H1 (cell line): ENCODE measurements at places on chromosomes 5 and 9. TPM values are rescaled to one million over a fixed set of nuclear protein-coding genes. Genes with fewer than 3 reads are reported as not detected.

- no peak overlapping the region for H3K4me3 ChIP-seq
- H3K36me3 ChIP-seq, result no peaks in the 10 kb centered on the region
- DNase-seq, result no peak
- no peaks in the 10 kb centered on the region for H3K27me3 ChIP-seq
These were observed 12.2 kb downstream of the KLHL9 start for GRCh38 chr9:21322911-21323461.

DNA sequence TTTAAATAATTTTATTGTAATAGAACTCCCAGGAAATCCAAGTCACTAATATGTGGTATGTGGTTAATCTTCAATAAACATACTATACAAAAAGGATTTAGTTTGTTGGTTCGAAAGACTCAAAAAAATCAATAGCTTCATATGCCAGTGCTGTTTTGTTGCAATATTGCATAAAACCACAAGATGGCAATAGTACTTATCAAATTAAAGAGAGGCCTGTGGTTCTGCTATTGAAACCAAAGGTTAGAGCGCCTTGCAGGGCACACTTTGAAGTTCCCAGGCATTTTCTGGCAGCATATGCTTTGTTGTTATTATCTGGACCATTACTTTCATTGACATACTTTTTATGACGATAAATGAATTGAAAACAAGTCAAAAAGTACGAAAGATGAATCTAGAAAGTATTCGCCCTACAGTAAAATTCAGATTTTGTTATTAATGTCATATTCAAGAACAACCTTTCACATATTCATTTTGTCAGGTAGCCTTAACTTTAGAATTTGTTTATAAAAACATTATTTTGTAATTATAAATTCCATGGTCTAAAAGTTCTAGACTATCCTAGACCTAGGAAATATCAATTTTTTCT is 316.3 kb downstream of the MCTP1 start:
- no peak for DNase-seq
- H3K4me3 ChIP-seq, result no peak overlapping the region
- no peaks in the 10 kb centered on the region for H3K4me1 ChIP-seq
- H3K36me3 ChIP-seq, result no peaks in the 10 kb centered on the region

GRCh38 chr5:61401726-61402125 is 69.7 kb downstream of the ZSWIM6 start:
- H3K36me3 ChIP-seq, result no peaks in the 10 kb centered on the region
- no peak overlapping the region for H3K4me3 ChIP-seq

DNA sequence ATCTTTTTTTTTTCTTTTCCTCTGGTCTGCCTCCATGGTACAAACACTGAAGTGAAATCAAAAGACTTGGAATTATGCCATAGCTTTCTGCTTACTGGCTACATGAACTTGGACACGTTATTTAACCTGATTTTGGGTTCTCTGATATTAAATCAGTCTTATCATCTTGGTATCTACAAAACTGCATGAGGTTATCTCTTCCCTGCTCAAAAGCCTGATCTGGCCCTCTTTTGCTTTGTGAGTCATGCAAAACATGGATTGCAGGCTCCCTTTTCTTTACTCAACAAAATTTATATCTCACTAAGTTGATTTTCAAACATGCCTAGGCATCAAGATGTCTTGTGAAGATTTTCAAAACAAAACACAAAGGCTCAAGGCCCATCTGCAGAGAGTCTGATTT is 45.9 kb upstream of the FST start:
- no peak overlapping the region for H3K4me3 ChIP-seq
- no peak overlapping the region for H3K27ac ChIP-seq
- no peaks in the 10 kb centered on the region for H3K36me3 ChIP-seq
- no peaks in the 10 kb centered on the region for H3K27me3 ChIP-seq
- no peaks in the 10 kb centered on the region for H3K4me1 ChIP-seq

DNA sequence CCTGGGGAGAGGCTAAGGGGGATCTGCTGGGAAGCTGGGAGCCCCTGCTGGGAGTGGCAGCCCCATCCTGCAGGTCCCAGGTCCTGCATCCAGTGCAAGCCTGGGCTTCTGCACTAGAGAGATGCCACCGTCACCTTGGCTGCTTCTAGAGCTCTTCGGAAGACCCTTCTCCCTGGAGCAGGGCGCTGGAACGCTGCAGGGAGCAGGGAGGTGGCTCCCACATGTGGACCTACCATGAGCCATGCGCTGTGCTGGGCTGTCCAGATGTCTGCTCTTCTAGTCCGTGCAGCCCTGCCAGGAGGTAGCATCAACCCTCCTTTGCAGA is 90.9 kb upstream of the PHYKPL start:
- no peak overlapping the region for H3K4me3 ChIP-seq
- peak; percentile 45 for DNase-seq
- H3K36me3 ChIP-seq, result no peaks in the 10 kb centered on the region
- no peaks in the 10 kb centered on the region for H3K27me3 ChIP-seq

DNA sequence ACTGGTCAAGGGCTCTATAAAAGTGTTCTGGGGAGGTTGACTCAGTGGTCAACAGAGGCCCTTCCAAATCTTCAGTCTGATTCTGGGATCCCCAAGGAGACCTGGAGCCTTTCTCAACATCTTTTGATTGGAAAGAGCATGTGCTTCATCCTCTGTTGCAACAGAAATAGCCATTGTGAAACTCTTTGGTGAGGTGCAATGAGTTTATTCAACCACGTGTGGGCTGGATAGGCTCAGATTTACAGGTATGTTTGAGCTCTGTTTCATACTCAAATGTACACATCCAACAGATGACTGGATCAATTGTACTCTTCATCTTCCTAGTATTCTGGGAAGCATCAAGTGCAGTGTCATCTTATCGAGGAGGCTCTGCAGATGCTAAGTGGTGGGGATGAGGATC is 60.5 kb downstream of the CTSL start:
- no peaks in the 10 kb centered on the region for H3K27me3 ChIP-seq
- no peaks in the 10 kb centered on the region for H3K36me3 ChIP-seq
- no peak overlapping the region for H3K4me3 ChIP-seq
- H3K27ac ChIP-seq, result no peak overlapping the region

DNA sequence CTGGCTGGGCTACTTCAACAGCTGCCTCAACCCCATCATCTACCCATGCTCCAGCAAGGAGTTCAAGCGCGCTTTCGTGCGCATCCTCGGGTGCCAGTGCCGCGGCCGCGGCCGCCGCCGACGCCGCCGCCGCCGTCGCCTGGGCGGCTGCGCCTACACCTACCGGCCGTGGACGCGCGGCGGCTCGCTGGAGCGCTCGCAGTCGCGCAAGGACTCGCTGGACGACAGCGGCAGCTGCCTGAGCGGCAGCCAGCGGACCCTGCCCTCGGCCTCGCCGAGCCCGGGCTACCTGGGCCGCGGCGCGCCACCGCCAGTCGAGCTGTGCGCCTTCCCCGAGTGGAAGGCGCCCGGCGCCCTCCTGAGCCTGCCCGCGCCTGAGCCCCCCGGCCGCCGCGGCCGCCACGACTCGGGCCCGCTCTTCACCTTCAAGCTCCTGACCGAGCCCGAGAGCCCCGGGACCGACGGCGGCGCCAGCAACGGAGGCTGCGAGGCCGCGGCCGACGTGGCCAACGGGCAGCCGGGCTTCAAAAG is 36.9 kb upstream of the TTC1 start:
- DNase-seq, result peak; percentile 58

DNA sequence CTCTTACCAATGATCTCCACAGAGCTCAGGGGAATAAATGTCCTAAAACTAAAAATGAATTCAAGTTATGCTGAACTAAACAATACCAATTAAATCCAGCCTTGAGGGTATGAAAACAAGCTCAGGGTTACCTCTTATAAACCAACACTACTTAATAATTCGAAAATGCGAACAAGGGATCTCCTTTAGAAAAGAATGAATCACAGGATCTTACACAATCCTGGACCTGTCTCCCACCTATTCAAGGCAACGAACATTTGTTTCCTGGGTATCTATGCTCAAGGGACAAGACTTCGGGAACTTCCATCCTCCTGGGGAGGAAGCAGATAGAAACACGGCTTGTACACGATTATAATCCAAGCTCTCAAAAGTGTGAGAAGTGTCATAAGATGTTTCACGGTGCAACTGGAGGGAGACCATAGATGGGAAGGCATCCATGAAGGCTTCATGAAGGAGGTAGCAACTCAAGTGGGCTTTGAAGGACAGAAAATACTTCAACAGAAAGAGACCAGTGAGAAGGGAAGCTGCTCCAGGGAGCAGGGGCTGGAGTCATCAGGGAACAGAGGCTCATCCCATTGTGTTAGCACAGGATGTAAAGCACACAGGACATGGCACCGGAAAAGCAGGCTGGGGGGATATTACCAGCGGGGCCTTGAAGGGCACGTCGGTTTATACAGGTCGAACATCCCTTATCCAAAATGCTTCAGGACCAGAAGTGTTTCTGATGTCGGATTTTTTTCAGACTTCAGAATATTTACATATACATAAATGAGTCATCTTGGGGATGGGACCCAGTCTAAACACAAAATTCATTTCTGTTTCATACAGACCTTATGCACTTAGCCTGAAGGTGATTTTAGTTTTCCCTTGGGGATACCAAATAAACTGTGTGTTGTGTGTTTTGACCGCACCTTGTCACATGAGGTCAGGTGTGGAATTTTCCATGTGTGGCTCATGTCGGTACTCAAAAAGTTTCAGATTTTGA is 87.4 kb downstream of the TLE1 start:
- peaks cover 22% of the 10 kb centered on the region for H3K36me3 ChIP-seq
- no peak overlapping the region for H3K27ac ChIP-seq
- no peak for DNase-seq
- H3K4me1 ChIP-seq, result peaks cover 24% of the 10 kb centered on the region

DNA sequence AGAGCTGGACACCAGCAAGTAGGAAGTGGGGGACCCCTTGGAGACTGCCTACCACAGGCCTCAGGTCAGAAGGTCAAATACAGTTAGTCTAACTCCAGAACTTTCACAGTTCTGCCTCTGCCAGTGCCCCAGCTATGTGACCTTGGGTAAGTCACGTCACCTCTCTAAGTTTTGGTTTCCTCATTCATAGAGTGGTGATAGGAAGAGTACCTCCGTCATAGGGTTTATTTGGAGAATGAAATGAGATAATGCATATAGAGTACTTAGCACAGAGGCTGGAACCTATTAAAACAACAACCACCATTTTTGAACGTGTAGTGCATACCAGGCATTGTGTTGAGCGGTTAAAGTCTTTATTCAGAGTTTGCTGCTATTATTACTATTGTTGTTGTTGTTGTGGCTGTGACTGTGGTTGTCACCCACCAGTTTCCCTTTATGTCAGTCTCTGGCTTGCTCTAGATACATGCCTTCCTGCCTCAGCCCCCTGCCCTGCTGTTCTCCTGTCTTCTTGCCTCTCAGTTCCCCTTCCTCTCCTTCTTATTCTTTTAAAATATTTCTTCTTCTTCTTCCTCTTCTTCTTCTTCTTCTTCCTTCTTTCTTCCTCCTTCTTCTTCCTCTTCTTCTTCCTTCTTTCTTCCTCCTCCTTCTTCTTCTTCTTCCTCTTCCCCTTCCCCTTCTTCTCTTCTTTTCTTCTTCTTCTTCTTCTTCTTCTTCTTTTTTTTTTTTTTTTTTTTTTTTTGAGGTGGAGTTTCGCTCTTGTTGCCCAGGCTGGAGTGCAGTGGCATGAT is 67.8 kb downstream of the RALGPS1 start:
- DNase-seq, result no peak
- H3K36me3 ChIP-seq, result no peaks in the 10 kb centered on the region
- H3K4me3 ChIP-seq, result no peak overlapping the region
- H3K27me3 ChIP-seq, result no peaks in the 10 kb centered on the region

GRCh38 chr5:157857816-157858526 is 974 bp downstream of the CLINT1 start:
- peak overlapping the region; percentile 81; the same call in 1 of the 2 replicates for H3K27ac ChIP-seq
- peak overlapping the region; percentile 83 for H3K4me3 ChIP-seq
- H3K27me3 ChIP-seq, result no peaks in the 10 kb centered on the region
- no peak for DNase-seq

GRCh38 chr5:149028161-149028560 is 34.7 kb downstream of the SH3TC2 start:
- H3K4me3 ChIP-seq, result no peak overlapping the region
- H3K27me3 ChIP-seq, result no peaks in the 10 kb centered on the region
- H3K36me3 ChIP-seq, result no peaks in the 10 kb centered on the region
- no peaks in the 10 kb centered on the region for H3K4me1 ChIP-seq
- no peak overlapping the region for H3K27ac ChIP-seq

- no peaks in the 10 kb centered on the region for H3K36me3 ChIP-seq
- H3K4me3 ChIP-seq, result no peak overlapping the region
- no peaks in the 10 kb centered on the region for H3K27me3 ChIP-seq
- H3K27ac ChIP-seq, result no peak overlapping the region
These were observed 95.1 kb downstream of the ZNF354C start for GRCh38 chr5:179154991-179155955.

GRCh38 chr5:51618234-51618633 is 235.0 kb downstream of the ISL1 start:
- no peak overlapping the region for H3K27ac ChIP-seq
- no peak overlapping the region for H3K4me3 ChIP-seq
- peaks cover 6% of the 10 kb centered on the region; the same call in 1 of the 2 replicates for H3K4me1 ChIP-seq
- H3K27me3 ChIP-seq, result no peaks in the 10 kb centered on the region
- no peaks in the 10 kb centered on the region for H3K36me3 ChIP-seq

DNA sequence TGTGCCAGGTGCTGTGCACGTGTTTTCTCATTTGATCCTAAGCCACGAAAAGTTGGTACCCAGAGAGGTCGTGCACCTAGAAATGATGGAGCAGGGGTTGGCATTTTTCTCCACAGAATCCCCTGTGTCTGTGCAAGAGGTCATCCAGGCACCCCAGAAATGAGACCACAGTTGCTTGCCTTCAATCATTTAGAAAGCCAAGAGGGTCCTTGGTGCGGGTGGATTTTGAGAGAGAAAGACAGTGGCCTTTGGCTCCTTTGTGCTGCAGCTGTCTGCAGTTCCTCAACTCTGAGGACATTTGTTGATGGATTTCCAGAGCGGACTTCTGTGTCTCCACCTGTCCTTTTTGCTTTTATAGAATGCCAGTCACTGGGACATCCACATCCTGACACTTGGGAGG is 33.8 kb upstream of the SPRY4 start:
- no peaks in the 10 kb centered on the region for H3K36me3 ChIP-seq
- no peak overlapping the region for H3K4me3 ChIP-seq
- H3K27me3 ChIP-seq, result no peaks in the 10 kb centered on the region
- H3K27ac ChIP-seq, result no peak overlapping the region
- H3K4me1 ChIP-seq, result peaks cover 34% of the 10 kb centered on the region

GRCh38 chr9:107606149-107606790 is 116.7 kb upstream of the KLF4 start:
- no peak overlapping the region for H3K27ac ChIP-seq
- no peaks in the 10 kb centered on the region for H3K36me3 ChIP-seq
- no peaks in the 10 kb centered on the region for H3K4me1 ChIP-seq
- no peak overlapping the region for H3K4me3 ChIP-seq

- no peaks in the 10 kb centered on the region for H3K36me3 ChIP-seq
- H3K4me1 ChIP-seq, result no peaks in the 10 kb centered on the region
- no peaks in the 10 kb centered on the region for H3K27me3 ChIP-seq
- no peak overlapping the region for H3K4me3 ChIP-seq
- no peak overlapping the region for H3K27ac ChIP-seq
- DNase-seq, result no peak
These were observed 917.0 kb downstream of the CDH9 start for GRCh38 chr5:26121338-26121737.

Gene PCDHGA8
- 1.4 and 1.7 TPM in 2 replicates for total RNA-seq

Gene PCDHAC2
- total RNA-seq, result 3.7 and 4.9 TPM in 2 replicates

Gene PCDHA7
- 1.6 and 2.7 TPM in 2 replicates for total RNA-seq

Gene BTNL9
- 0.65 and 0.89 TPM in 2 replicates for total RNA-seq

Gene RASGRF2
- 27.7 and 29.5 TPM in 2 replicates for total RNA-seq

Gene CATSPER3
- total RNA-seq, result 0.48 TPM in 1 of 2 replicates, not detected in the other

Gene IL17B
- not detected in 2 replicates for total RNA-seq

Gene LRRC26
- total RNA-seq, result 0.34 and 0.36 TPM in 2 replicates
